ENCODE measurements at places on chromosomes 6 and 20.
A peak's percentile ranks its signal among the peaks of the same experiment; 100 is the strongest.

GRCh38 chr6:33802186-33802958 lies 1.4 kb downstream of the MLN start:
- no peak for DNase-seq

- no peak for DNase-seq
Observed at GRCh38 chr20:53901064-53901463, 169.3 kb downstream of the BCAS1 start.

DNA sequence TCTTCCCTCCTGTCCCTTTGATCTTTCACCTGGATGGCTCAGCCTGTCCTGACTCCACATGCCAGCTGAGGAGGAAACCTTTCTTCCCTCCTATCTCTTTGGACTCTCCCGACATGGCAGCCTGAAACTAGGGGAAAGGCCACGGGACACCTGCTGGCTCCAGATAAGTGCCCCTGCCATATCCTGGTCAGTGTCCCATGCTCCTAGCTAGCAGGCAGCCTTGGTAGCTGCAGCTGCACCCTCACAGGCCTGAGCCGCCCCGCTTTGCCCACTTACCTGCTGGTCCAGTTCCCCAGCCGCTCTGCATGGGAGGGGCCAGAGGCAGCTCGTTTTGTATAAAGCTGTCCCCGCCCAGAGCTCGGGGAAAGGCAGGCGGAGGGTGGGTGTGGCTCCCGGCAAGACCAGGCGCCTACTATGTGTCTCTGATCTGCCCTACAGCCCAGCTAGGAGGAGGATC lies 7.4 kb upstream of the SLC52A3 start:
- peak; percentile 83 for DNase-seq

DNA sequence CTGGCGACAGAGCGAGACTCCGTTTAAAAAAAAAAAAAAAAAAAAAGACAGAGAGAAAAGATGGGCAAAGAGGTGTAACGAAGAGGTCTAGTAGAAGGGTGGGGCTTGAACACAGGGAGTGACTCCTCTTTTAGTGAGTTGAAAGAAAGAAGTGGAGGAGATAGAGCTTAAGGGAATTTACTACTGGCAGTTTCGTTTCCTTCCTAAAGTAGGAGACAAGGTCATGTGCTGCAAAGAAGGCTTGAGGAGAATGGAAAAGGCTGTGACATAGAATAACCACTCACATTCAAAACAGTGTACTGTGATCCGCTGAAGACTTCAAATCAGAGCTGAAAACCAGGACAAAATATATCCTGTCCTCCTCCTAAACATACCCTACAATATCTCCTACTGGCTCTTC lies 63.8 kb upstream of the EIF2S2 start:
- DNase-seq = no peak

GRCh38 chr20:24629668-24630067 lies 160.2 kb downstream of the SYNDIG1 start:
- DNase-seq = no peak

- no peak for DNase-seq
Observed at GRCh38 chr6:35955970-35956369, 35.1 kb upstream of the SRPK1 start.

DNA sequence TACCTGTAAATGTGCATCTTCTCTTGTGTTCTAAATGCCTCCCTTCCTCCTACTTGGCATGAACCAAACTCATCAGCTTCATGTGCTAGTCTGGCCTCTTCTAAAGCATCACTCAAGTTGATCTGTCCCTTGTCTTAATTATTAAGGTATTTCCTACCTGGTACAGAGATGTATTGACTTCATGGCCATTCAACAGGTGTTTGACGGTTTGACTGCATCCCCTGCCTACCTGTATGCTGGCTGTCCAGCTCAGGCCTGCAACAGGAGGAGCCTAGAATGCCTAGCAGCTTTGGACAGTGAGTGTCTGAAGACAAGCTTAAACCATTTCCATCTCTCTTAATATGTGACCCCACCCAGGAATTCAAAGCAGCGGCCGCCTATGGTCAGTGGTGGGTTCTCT lies 24.6 kb downstream of the RIN2 start:
- no peak for DNase-seq

DNA sequence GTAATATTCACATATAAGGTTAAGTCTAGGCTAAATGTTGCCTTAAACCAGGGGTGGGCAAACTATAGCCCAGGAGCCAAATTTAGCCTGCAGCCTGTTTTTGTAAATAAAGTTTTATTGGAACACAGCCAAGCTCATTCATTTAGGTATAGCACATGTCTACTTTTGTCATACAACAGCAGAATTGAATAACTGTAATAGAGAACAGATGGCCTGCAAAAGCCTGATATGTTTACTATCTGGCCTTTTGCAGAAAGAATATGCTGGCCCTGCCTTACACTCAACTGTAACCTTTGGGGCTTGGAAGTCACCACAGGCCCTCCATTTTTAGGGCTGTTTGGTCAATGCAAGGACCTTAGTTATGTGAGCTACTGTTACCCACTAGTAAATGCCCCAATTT lies 17.7 kb upstream of the BCLAF1 start:
- no peak for DNase-seq

- DNase-seq = no peak
Observed at GRCh38 chr6:43943781-43944250, 173.8 kb downstream of the VEGFA start.

- no peak for DNase-seq
Observed at GRCh38 chr6:166927240-166927934, 29.0 kb downstream of the RNASET2 start.

- DNase-seq = no peak
Observed at GRCh38 chr6:75619230-75619899, 17.7 kb downstream of the SENP6 start.

DNA sequence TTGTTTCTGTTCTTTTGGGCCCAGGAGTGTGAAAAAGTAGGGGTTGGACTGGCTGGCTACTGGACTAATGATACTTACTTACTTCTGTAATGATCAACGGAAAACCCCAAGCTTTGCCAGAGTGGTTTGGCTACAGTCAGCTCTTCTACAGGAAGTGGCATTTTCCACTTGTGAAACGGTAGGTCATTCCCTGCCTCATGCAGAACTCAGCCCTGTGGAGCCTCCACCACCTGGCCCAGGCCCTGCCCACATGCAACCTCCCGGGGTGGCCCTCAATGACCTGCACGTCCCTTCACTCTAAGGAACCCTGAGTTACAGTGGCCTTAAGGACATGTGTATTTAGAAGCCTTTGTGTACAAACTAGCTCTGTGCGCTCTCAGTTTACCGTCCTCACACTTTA lies 140.4 kb downstream of the DTNBP1 start:
- DNase-seq = no peak

DNA sequence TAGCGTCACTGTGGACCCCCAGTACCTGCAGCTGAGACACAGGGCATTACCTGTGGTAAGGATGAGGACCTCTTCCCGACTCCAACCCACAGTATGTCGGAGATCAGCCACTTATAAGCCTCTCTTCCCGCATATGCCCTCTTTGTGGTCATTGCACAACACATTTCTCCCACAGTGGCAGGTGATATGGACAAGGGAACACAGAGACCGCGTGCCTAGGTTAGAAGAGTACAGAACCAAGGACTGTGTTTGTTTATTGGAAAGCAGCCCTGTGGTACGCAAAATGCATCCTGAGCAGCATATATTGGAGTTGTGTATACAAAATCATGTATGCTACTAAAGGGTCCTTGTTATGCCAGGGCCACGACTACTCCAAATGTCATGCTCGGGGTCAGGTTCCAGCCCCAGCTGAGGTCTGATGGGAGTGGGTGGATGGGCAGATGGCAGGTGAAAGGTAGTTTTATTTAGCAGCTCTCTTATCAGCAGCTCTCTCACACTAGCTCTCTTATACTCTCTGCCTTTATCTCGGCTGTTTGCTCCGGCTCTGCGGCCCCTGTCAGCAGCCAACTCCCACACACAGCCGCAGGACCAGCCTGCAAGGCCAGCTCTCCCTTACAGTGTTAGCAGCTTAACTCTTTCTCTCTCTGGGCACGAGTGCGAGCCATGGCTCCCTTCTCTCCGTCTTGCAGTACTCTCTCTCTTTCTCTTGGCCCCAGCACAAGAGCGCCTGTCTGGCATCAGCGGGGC lies 569.0 kb downstream of the KIF16B start:
- DNase-seq = no peak

GRCh38 chr6:146857180-146857979 lies 258.6 kb downstream of the ADGB start:
- DNase-seq = peak; percentile 92

DNA sequence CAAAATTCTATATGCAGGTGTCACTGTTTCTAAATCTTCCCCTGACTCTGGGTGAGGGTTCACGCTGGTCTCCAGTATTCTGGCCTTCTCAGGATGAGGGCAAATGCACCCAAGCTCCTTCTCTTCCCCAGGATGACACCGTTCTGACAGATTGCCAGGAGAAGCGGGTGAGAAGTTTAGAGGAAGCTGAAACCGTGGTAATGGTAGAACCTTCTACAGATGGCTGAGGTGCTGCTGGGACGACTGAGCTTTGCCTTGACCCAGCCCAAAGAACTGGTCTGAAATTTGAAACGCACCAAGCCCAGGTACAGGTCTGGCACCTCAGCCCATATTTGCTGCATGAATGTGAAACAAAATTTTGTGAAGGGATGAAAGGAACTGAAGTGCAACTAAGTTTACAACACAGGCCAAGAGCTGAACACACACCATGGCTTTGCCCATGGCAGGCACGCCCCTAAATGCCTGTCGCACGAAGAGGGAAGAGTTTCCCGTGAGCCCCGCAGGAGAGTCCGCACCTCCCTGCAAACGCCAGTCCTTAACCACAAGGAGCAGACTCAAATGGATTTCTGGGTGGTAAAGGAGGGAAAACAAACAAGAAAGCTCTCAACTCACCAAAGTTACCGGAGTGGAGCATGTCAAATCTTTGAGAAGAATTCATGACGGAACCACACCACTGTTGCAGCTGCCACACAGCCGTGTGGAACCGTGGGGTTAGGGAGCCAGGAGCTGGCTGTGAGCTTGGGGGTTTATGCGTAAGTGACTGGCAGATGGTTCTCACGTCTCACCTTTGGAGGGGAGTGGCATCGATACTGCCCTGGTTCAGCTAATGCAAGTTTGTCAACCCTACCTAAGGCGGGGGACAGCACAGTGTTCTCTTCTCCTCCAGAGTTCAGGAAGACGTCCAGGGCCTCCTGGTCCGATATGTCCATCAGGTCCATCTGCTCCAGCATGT lies 138.9 kb downstream of the DTNBP1 start:
- no peak for DNase-seq

- DNase-seq = peak; percentile 76
Observed at GRCh38 chr6:90940812-90941481, 354.1 kb upstream of the MAP3K7 start.

- no peak for DNase-seq
Observed at GRCh38 chr6:22001396-22002027, 295.3 kb downstream of the PRL start.

- no peak for DNase-seq
Observed at GRCh38 chr6:19142275-19142674, 694.9 kb upstream of the ID4 start.

DNA sequence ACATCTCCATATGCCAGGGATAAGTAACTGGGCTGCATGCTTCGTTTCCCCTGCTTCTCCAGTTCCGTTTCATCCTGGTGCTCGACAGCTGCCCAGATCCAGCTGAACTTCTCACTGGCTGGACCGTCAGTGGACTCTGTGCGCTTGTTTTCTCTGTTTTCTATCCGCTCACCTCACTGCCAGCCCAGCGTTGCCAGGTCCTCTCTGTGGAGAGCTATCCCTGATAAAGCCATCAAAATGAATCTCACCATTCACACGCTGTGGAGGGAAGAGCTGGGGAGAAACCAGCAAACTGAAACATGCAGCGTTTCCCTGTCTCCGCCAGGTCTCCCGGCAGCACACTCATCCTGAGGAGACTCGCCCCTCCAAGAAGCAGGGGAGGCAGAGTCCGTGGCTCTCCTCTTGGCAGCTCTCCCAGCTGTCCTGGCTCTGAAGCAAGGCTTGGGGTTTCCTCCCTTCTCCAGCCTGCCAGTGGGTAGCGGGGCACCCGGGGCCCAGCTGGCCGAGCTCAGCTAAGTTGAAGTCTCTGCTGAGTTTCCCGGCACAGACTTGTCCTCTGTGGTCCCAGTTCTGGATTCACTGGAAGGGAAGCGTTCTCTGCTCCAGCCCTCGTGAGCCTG lies 160.9 kb downstream of the DTNBP1 start:
- no peak for DNase-seq

DNA sequence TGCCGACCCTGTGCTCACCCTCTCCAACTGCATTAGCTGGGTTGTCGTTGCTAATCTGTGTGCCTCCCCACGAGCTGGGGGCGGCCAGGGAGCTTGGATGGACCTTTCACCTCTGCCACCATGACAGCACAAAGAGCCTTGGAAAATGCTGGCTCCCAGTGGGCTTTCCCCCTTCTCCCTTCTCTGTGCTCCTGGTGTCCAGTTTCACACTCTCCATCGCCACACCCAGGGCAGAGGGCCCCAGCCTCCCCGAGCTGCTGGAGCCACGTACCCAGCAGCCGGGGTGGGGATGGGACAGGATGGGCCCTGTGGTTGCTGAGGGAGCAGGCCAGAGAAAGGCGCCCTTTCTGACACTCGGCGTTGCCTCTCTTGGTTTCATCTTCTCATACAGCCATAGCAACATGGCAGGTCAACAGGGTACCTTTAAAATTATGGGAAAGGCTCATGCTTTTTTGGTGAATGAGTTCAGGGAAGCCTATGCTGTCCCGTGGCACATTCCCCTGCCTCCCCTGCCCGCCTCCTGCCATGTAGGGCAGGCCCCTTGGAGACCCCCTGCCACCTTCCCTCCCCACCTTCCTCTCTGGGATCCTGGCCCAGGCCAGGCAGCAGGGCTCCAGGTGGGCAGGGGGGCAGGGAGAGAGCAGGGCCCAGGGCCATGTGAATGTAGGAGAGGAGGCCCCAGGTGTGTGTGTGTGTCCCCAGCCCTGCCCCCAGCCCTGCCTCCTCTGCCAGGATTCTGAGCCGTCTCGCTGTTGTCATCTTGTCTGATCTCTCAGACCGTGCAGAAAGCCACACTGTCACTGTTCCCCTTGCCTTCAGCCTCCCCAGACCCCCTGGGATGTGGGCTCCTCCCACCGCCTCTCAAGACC lies 85.2 kb upstream of the CCDC167 start:
- DNase-seq = no peak

- no peak for DNase-seq
Observed at GRCh38 chr6:113645576-113645970, 211.6 kb upstream of the MARCKS start.

- no peak for DNase-seq
Observed at GRCh38 chr20:53829255-53829723, 235.7 kb upstream of the ZNF217 start.

GRCh38 chr6:107712237-107712664 lies 111.9 kb downstream of the SCML4 start:
- DNase-seq = no peak

- DNase-seq = peak; percentile 59
Observed at GRCh38 chr6:15754035-15754705, 91.3 kb upstream of the DTNBP1 start.

- DNase-seq = no peak
Observed at GRCh38 chr6:127522714-127523113, 3.6 kb upstream of the MTCL3 start.

GRCh38 chr6:40724886-40725285 lies 137.7 kb upstream of the LRFN2 start:
- DNase-seq = no peak

DNA sequence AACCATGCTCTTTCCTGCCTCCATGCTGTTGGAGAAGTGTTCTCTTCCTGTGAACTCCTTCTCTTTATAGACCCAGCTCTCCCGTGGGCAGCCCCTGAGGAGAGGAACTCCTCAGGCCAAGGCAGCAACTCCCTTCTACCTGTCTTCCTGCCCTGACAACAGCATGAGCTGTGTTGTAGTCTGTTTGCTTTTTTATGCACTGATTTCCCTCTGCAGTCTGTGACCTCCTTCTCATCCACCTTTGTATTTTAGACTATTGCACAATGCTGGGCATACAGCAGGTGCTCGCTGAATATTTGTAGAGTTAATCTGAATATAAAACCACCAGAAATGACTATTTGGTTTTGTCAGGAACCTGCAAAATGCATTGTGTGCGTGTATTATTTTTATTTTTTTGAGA lies 152.2 kb upstream of the CHD6 start:
- DNase-seq = no peak
